ENCODE measurements at places on chromosomes 2 and 18. TPM values are rescaled to one million over a fixed set of nuclear protein-coding genes. Genes with fewer than 3 reads are reported as not detected.

DNA sequence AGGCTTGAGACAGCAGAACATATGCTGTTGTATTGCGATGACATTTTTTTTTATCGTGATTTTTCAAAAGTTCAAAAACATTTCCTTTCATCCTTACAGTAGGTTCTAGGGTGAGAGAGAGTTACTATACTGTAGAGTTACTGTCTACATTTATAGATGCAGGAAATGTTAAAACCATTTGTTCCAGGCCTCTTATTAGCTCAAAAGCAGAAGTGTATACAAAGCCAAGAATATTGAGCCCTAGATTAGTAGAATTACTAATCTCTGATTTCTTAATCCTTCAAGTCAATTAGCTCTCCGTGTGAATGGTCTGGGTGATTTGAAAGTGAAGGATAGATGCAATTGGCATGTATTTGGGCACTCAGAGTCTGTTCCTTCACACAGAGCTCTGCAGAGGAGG is 73.1 kb downstream of the MAPRE2 start:
- no peak for DNase-seq

GRCh38 chr2:144698156-144698555 is 178.2 kb upstream of the ZEB2 start:
- DNase-seq: no peak

GRCh38 chr2:49154140-49154539 is at the start of gene FSHR:
Gene FSHR (minus strand): TSS chr2:49154515. CDS start chr2:49154417, 98 bp downstream.
- no peak for DNase-seq

GRCh38 chr2:28592481-28592880 is 96.6 kb downstream of the PLB1 start:
- DNase-seq: no peak

GRCh38 chr18:36047521-36047920 is 19.8 kb downstream of the RPRD1A start:
- no peak for DNase-seq

DNA sequence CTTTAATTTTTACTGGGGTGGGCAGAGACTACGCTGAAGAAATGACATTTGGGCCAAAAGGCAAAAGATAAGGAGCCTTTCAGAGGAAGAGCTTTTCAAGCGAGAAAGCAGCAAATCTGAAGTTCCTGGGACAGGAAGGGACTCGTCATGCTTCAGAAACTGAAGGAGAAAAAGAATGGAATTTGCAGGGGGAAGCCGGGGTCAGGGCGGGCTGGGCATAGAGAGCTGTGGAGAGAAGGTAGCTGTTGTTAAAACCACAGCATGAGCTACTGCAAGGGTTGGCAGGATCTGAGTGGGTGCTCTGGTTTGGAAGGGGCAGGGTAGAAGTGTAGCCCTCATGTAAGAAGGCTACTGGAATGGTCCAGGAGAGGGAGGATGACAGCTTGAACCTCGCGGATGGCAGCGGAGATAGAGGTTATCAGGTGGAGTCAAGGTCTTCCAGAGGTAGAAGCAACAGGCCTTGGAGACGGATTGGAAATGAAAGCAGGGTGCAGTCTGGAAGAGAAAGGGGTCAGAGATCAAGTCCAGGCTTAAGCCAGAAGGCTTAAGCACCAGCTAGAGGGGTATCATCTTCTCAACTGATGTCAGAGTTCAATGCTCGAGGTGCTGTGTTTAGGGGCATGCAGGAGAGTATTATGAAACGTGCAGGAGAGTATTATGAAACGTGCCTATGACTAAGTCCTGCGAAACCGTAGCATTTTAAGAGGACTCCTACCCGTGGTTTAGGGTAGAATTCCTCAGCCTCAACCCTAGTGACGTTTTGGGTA is 18.9 kb downstream of the ATP8B1 start:
- no peak for DNase-seq

GRCh38 chr2:30695749-30696148 is 111.5 kb downstream of the CAPN13 start:
- no peak for DNase-seq

DNA sequence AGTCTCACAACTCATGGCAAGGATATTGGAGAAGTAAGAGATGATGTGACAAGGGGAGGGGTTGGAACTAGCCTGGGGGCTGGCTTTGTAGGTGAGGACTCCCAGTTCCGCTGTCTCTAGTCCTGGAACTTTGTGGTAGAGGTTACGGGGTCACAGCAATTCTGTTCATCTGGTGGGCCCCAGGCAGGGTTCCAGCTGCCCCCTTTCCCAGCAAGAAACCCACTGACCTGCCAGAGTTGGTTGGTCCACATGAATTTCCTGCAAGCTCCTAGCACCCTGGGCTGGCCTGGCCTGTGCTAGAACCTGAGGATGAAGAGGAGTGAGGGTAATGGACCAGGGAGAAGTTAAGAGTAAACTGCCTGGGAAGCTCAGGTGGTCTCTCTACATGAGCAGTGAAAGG is 41.3 kb downstream of the PSD4 start:
- DNase-seq: no peak

DNA sequence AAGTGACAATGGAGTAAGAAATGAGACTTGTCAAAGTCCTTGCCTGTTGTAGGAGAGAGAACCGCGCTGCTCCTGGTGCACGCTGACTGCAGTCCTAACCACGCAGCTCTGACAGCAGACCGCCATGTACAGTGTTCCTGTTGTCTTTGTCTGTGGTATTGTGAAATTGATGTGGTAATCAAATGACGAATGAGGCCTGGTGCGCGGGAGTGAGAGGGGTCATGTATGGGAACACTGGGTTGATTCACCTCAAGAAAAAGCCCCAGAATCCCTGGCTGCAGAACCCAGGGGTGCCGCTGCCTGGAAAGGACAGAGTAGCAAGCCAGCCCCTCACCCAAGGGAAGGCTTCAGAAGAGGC is 64.0 kb downstream of the INPP4A start:
- no peak for DNase-seq

- no peak for DNase-seq
Measured at GRCh38 chr2:116319935-116320334, 1494.6 kb upstream of the DDX18 start.

GRCh38 chr18:13914756-13915155 is 580 bp downstream of the MC2R start:
- no peak for DNase-seq

DNA sequence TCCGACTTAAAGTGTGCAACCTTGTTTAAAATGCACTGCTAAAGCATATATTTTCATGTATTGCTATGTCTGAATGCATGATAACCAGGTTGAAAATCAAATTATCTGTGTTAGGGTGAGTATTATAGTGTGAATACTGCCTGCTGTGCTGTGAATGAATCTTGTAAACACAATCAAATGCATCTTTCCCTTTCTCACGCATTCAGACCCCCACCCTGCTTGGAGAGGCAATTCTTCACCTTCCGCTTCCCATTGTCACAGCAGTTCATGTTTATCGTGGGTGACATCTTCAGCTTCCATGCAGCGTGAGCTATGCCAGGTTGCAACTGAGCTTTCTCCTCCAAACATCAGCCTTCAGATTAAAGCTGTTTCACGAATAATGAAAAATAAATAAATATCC is 418.0 kb downstream of the MEIS1 start:
- no peak for DNase-seq

- no peak for DNase-seq
Measured at GRCh38 chr2:68784188-68784587, 49.6 kb downstream of the ARHGAP25 start.

GRCh38 chr2:134758633-134759032 is 39.8 kb upstream of the TMEM163 start:
- peak; percentile 35 for DNase-seq

- DNase-seq: no peak
Measured at GRCh38 chr2:28277466-28277865, 115.2 kb upstream of the FOSL2 start.

GRCh38 chr2:14350856-14351255 is 281.7 kb upstream of the LRATD1 start:
- no peak for DNase-seq

DNA sequence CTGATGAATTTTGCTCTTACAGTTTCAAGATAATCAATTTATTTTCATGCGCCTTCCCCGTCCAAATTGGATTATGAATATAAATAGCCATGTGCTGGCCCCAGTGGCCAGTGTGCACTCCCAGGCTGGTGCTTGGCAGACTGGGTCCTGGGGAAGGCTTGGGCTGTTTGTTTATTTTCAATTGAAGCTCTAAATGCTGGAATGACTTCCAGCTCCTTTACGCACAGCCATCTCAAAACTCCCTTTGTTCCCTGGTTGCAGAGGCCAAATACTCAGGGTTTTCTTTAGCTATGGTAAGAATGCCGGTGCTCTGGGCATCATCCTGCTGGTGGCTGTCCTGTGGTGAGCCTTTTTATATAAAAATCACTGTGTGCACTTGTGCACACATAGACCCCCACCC is 131.5 kb downstream of the PRKCE start:
- no peak for DNase-seq

DNA sequence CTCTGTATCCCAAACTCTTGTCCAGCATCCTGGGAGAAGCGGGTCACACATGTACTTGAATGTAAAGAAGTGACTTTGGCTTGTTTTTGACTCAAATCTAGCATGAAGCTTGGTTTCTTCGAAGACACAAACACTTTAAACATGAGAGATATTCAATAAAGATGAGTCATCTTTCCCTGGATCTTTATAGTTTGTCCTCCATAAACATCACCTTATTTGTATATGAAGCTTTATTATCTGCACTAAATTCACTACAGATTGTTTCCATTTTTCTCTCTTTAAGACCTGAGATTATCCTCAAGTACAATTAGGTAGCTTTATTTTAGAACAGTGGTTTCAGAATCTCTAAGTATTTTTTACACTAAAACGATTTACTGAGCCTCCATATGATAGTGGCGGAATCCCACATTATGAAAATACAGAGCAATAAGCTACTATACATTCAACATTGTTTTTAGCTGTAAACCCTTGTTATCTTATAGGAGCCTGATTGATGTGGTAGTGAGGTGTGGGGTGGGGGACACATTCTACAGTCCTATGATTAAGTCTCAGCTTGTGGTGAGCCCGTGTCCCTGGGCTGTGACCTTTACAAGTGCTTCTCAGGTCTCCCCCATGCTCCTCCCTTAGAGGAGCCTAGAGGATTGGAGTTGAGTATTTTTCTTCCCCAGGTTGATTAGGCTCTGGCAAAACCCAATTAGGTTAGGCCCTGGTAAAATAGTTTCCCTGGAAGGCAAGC is 79.6 kb upstream of the RAPGEF4 start:
- DNase-seq: no peak

DNA sequence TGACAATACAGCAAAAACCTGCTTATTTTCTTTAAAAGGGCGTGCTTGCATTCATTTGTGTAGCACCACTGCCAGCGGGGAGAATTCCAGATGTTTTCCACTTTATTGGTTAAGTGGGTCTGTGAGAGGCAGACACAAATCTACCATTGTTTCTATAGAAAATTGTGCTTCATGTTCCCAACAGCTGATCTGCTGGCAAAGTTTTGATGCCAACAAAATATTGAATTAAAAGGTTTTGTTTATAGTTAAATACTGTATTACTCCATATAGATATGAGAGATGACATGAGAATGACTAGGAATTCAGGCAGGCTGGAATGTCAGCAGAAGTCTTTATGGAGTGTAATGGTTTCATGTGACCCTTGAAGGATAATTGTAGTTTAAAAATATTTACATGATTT is 182.7 kb downstream of the MC4R start:
- peak; percentile 77 for DNase-seq

GRCh38 chr2:227477291-227477690 is 5.3 kb downstream of the AGFG1 start:
- DNase-seq: peak; percentile 12

GRCh38 chr2:48146552-48146951 is 240.3 kb upstream of the FBXO11 start:
- DNase-seq: no peak

GRCh38 chr2:162243294-162243693 is at the start of gene FAP:
Gene FAP (minus strand): TSS chr2:162243445. CDS start chr2:162243327, 118 bp downstream.
- peak; percentile 98 for DNase-seq

DNA sequence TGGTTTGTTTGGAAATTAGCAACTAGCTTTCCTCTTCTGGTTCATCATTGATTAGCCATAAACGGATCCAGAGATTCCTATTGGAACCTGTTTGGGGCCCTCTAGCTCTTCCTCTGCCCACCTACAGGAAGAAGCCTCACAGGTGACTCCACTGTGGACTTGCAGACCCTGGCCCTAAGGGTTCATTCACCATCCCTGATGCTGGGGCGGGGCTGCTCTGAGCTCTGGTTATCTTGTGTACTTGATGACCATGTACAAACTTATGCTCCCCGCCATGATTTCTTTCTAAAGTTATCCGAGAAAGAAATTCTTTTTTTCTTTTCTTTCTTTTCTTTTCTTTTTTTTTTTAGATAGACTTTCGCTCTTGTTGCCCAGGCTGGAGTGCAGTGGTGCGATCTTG is 33.9 kb upstream of the INHBB start:
- no peak for DNase-seq

GRCh38 chr2:106792671-106793070 is 93.3 kb downstream of the ST6GAL2 start:
- DNase-seq: no peak

DNA sequence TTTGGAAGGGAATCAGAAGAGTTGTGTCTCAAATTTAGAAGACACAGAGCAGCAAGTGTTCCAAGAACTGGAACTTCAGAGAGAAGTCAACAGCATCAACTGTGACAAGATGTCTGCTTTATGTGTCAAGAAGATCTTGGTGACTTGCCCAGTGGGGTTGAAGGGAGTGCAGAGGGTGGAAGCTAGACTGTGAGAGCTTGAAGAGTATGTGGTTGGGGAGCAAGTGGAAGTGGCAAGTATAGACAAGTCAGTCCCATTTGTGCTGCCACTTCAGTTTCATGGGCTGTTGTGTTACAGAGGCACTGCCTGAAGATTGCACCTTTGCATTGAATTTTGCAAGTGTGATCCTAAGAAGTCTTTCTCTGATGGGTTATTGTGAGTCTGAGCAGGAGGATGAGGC is 68.7 kb upstream of the MC2R start:
- no peak for DNase-seq

- DNase-seq: no peak
Measured at GRCh38 chr18:5951515-5952091, 56.3 kb upstream of the TMEM200C start.

GRCh38 chr2:144390424-144391020 is 129.4 kb downstream of the ZEB2 start:
- no peak for DNase-seq

DNA sequence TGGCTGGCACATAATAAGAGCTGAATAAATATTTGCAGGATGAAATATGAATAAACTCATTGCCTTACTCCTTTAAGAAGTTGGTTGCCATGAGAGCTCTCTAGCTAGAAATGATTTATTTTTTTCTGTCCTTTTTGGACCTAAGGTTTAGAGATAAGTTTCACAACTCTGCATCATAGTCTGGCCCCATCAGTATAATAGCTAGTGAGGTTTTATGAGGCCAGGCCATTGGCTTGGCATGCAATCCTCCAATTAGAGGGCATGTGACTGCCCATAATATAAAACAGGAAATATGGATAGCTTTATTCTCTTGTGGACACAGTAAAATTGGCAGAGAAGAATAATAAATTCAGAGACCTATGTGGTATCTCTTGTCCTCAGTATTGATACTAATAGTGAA is 26.2 kb upstream of the INSIG2 start:
- no peak for DNase-seq

Gene C1GALT1C1L
- total RNA-seq: 2.2 TPM

Gene PFN4
- 1.8 TPM for total RNA-seq

Gene APCDD1
- 6.3 TPM for total RNA-seq

Gene FEV
- not detected for total RNA-seq

Gene DQX1
- 0.04 TPM for total RNA-seq

Gene RIT2
- not detected for total RNA-seq

Gene HAAO
- total RNA-seq: 14.8 TPM

All from muscle of leg (tissue), 16 donors.